ENCODE measurements at places on chromosomes 13 and 19.
A peak's percentile ranks its signal among the peaks of the same experiment; 100 is the strongest.

- DNase-seq, result no peak
Measured at GRCh38 chr19:1455002-1455335, 5.0 kb downstream of the APC2 start.

DNA sequence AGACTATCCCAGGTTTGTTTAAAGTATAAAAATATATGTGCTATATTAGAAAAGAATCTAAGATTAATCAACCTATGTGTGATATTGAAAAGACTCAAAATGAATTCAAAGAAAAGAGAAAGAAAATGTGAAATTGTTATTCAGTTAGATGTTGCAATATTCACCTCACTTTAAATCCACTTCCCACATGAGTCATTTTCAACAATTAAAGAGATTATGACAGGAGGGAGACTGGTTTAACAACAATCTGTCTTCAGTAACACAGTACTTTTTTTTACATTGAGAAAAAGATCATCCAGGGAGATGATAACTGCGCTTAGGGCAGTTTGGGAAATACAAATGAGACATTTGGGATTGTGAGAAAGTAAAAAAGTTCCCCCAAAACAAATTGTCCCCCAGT is 1246.2 kb downstream of the SLITRK1 start:
- no peak for DNase-seq

- DNase-seq, result no peak
Measured at GRCh38 chr13:73598020-73598712, 536.0 kb downstream of the KLF12 start.

DNA sequence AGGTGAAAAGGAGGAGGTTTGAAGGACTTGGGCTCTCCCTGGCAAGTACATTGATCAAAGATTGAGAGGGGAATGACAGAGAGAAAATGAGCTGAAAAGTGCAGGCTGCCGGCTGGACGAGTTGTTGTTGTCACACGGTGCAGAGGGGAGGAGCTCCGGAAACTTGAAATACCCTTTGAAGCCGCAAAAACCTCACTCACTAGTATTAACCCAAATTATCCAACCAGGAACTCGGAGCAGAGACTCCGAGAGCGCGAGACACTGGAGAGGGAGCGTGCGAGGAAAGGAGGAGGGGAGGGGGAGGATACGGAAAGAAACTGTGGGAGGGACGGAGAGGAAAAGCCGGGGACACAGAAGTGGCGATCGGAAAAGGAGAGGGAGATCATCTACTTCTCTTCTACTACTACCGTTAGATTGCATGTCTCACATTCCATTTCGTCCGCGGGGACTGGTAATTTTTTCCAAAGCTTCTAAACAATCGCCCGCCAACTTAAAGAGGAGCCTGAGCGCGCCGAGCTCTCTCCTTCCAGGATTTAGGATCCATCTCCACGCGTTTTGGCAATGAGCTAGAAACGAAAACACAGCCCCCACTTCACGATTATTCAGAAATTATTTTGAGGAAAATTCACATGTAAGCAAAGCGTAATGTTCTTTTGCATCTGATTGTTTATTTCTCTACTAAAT is at the start of gene DACH1:
DACH1 (minus strand) TSS at position 74 of the 684 bp plus-strand sequence.
- DNase-seq, result peak; percentile 48

DNA sequence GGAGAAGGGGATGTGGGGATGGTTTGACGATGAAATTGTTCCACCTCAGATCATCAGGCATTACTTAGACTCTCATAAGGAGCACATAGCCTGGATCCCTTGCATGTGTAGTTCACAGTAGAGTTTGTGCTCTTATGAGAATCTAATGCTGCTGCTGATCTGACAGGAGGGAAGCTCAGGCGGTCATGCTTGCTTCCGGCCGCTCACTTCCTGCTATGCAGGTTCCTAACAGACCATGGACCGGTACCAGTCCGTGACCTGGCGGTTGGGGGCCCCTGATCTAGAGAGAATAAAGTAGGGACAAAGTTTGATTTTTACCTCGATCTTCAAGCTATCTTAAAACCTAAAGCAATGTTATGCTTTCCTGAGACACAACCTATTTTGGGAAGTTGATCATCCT is 373.8 kb upstream of the ARGLU1 start:
- no peak for DNase-seq

GRCh38 chr19:52981329-52981728 is 18.6 kb upstream of the ZNF816 start:
- DNase-seq, result no peak

GRCh38 chr19:4229179-4229931 is at the start of gene EBI3:
Gene EBI3, plus strand, starts transcription at chr19:4229523. Its CDS starts 28 bp downstream, at chr19:4229551.
- DNase-seq, result no peak

DNA sequence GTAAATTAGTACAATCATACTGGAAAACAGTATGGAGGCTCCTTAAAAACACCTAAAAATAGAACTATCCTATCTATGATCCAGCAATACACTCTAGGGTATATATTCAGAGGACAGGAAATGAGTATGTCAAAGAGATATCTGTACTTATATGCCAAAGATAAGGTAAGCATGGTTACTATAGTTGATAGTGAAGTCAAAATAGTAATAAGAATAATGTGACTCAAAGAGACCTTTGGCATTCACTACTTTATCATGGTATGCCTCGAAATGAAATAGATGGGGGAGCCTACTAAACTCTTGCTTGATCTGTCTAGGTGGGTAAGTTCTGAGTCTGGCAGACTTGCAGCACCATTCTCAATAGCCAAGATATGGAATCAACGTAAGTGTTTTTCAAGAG is 30.3 kb downstream of the FXYD5 start:
- DNase-seq, result no peak

GRCh38 chr19:51473009-51473707 is 5.2 kb upstream of the CEACAM18 start:
- peak; percentile 34 for DNase-seq

DNA sequence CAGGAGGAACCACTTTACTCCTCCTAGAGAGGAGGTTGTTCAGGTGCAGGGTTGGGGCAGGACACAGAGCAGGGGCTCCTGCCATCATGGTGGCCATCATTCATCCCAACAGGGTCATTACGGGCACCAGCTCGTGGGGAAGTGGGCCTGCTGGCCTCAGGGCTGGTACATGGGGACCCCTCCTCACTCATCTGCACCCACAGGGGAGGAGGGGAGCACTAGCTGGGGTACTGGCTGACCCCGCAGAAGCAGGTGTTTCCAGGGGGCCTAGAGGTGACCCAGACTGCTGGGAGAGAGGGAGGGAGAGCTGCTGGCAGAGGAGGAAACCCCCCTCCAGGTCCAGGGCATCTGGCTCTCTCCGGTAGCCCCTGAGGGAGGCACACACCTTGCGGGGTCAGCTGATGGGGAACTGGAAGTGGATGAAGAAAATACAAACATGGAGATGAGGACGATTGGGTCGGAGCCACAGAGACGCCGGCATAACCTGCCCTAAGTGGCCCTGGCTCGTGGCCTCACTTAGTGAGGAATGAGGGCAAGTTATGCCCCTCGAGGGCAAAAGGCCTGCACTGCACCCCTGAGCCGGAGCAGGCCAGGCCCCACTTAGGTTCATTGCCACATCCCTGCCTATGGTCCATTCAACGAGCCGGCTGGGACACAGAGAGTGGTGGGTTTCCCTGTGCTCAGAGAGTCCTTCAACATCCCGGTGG is 76.2 kb downstream of the SOX1 start:
- no peak for DNase-seq

DNA sequence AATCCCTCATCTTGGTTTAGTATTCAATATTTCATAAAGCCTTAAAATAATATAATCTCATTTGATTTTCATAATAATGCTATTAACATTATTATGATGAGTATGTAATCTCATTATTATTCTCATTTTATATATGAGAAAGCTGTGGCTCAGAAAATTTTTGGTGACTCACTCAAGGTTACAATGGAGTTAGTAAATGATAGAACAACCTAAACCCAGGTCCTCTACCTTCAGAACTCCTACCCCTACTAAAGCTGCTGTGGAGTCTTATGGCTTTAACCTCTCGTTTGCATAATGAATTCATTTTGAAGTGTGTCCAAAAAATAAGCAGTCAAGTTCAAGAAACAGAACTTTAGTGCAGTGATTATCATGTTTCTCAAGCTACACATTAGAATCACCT is 226.3 kb downstream of the TBC1D4 start:
- DNase-seq, result no peak

DNA sequence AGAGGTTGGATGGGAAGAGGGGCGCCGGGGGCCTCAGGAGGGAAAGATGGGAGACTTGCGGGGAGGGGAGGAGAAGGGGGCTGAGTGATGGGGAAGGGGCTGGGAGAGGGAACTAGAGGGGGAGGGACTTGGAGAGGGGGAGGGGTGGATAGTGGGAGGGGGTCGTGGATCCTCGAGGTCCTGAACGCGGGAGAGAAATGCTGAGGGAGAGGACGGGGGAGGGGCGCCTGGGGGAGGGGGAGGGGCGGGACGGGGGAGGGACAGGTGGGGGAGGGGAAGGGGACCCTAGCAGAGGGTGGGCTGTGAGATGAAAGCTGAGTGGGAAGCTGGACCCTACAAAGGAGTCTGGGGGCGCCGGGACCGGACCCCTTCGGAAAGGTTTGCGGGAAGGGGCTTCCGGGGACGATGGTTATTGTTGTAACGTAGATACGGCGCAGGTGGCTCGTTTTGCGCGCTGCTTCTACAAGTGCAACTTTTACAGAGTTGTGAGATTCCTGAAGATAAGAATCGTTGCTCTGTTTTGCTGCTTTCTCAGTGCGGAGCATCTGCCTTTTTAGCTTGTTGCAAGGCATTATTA is 418 bp downstream of the ZNF444 start:
- DNase-seq, result no peak

DNA sequence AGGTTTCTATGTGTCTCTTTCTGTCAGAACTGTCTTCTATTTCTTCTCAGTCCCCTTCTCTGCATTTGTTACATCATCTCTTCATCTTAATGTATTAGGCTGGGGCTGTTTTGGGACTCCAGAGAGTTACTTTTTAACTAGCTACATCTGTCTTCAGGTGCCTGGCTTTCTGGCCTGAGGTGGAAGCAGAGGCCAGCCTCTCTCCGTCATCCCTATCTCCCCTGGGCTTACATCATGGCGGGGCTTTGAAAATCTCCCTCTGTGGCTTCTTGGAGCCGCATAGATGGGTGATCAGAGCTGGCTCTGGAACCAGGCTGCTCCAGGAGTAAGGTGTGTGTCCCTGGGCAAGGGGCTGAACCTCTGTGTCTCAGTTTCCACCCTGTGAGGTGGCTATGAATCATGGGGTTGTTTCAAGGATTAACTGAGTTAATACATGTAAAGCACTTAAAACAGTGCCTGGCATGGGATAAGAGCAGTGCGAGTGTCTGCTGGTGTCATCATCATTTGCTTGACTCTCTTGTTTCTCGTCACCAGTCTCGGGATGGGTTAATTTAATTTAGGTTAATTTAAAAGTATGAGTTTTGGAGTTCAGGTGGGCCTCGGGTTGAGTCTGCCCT is 2.0 kb downstream of the EPN1 start:
- no peak for DNase-seq

DNA sequence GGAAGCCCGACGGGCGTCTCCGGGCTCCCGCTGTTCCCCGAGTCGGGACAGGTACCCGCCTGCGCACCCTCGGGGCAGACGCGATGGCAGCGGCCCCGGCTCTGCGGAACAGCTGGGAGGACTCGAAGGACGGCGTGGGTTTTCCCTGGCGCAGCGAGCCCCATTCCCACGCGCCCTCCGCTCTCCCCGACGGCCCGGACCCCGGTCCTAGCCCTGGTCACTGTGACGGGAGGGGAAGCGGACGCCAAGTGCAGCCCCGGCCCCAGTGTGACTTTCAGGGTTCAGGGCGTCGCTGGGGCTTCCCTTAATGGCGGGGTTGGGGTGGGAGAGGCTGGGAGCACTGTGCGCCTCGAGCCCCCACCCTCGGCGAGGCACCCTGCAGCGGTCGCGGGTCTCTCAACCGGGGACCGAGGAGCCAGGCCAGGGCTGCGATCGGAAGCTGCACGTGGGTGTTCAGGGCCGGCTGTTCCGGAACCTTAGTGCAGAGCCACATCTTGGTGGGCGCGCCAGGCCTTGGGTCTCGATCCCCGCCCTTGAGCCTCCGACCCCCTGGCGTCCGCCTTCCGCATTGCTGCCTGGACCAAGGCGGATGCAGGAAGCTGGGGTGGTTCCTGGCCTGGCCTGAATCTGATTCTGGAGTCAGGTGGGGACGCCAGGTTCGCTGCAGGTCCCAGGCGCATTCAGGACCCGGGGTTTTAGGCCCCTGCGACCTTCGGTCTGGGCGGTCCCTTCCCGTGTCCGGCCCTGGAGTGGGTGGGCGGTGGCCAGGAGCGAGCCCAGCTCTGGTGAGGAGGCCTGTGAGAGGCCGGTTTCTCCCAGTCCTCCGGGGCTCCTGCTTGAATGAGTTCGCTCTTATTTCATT is 3.5 kb downstream of the LGALS7B start:
- no peak for DNase-seq

GRCh38 chr13:50910485-50910805 is 854 bp downstream of the RNASEH2B start:
- no peak for DNase-seq

GRCh38 chr13:101399365-101399764 is 16.9 kb downstream of the NALCN start:
- DNase-seq, result no peak

DNA sequence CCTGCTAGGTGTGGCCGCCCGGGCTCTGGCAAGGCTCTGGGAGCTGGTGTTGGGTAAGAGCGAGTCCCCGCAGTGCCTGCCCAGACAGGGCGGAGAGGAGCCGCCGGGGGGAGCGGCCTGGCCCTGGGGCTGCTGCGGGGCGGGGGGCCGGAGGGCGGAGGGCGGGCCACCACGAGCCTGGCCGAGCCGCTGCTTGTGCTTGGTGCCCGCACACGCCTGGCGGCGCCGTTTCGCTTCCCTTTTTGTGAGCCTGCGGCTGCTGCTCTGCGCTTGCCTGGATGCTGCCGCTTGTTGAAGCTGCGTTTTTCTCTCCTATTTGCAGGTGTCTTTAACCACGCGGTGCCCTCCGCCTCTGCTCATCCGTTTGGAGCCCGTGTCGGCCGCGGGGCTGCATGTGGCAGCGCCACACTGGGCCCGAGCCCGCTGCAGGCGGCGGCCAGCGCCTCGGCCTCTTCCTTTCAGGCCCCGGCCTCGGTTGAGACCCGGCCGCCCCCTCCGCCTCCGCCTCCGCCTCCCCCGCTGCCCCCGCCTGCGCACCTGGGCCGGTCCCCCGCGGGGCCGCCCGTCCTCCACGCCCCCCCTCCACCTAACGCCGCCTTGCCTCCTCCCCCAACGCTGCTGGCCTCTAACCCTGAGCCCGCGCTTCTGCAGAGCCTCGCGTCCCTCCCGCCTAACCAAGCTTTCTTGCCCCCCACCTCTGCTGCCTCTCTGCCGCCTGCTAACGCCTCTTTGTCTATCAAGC is 8.5 kb downstream of the PLEKHJ1 start:
- no peak for DNase-seq

DNA sequence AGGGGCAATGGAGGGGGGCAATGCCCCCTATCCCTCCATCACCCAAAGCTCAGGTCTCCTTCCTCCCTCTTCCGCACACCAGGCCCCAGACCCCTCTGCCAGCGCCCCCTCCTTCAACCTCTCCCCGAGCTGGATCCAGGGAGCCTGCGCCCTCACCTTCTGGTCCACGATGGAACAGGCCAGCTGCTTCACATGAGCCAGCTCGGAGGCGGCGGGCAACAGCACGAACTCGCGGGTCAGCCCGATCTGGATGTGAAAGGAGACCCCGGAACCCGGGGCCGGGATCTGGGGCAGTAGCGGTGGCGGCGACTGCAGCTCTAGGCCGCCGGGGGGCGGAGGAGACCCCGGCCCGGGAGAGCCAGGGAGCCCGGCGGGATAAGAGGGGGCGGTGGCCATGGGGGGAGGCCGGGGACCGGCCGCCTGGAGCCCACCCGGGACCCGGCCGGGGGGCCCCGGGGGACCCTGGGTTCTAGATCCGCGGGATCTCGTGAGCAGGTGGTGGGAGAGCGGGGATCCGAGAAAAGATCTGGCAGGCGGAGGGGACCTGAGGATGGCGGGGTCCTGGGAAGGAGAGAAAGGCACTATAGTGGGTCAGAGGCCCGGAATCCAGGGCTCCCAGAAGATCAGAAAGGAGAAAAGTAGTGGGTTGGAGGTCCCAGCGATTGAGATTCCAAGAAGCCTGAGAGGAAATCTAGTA is 791 bp downstream of the PRKD2 start:
- DNase-seq, result no peak

All from forelimb muscle (tissue), 1 donor.